ENCODE measurements at places on chromosomes 6 and 20.

- DNase-seq = no peak
Measured at GRCh38 chr6:163532526-163533078, 118.1 kb downstream of the QKI start.

GRCh38 chr6:41028561-41029412, 10.2 kb downstream of the UNC5CL start:
- no peak for DNase-seq

DNA sequence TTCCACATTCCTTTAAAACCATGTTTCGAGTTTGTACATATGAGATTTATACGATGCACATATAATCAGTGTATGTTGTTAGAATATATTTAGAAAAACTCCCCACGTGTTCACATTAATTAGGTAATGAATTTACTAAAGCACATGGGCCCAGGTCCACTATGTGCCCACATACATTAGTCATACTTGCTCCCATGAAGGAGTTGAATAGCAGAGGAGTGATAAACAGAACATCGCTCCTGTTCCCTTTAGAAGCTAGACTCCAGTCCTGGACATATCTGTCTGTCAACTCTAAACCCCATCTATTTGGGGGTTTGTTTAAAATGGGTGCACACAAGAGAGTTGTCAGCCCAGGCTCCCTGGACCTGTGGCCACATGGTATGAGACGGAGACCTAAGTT, 108.1 kb upstream of the TIAM2 start:
- no peak for DNase-seq

DNA sequence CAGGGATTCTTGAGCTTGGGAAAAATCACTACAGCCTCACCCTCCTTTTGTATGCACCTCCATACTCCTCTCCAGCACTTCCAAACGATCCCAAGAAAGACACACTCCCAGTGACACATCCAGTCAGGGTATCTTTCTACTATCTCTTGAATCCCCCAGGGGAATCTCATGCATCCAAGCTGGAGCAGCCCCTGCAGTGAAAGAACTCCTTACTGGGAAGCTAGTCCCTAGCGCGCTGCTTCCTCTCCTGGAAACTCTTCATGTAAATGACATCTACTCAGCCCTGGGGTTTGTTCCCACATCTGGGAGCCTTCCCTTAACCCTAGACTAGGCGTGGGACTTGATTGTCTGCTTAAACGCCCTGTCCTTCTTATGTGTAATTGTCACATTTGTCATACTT, 329.1 kb upstream of the QKI start:
- no peak for DNase-seq

- DNase-seq = no peak
Measured at GRCh38 chr6:107786709-107787588, 37.2 kb downstream of the SCML4 start.

DNA sequence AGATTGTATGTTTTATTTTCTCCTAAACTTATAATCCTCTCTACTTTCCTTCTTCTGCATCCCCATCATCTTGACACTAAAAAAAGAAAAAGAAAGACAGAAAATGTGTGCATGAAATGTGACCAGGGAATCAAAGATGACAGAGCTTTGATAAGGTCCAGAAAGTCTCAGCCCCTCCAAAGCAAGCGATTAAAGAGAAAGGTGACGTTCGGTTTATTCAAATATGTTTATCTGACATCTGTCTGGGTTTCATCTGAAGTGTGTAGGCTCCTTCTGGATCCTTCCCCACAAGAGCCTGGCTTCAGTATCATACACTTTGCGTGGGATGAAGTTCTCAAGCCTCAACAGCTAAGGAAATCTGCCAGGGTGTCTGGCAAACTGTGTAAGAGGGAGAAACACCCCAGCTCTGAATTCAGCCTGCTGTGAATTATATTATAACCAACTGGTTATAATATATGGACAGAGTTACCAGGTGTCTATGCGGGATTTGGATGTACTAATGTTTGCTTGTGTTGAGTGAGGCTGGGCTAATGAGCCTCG, 263.0 kb downstream of the ZNF217 start:
- no peak for DNase-seq
